ENCODE measurements at places on chromosomes 6 and 20.

GRCh38 chr20:40160097-40160550 lies 528.9 kb downstream of the MAFB start:
- peak; percentile 48 for DNase-seq

DNA sequence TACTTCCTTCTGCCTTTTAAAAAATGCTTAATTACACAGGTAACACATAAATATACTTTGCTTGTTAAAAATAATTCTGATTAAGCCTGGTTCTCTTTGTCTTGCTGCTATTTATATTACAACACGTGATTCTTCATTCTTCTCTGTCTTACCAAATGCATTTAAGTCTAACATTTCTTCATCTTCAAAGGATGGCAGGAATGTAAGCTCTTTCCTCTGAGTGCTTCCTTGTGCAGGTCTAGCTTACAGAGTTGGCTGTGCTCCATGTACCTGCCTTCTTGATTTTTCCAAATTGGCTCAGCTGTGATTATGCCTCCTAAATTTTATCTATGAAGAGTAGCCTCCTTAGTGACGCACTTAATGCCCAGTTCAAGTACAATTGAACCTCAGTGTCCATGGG lies 44.4 kb downstream of the RNF144B start:
- DNase-seq = no peak

DNA sequence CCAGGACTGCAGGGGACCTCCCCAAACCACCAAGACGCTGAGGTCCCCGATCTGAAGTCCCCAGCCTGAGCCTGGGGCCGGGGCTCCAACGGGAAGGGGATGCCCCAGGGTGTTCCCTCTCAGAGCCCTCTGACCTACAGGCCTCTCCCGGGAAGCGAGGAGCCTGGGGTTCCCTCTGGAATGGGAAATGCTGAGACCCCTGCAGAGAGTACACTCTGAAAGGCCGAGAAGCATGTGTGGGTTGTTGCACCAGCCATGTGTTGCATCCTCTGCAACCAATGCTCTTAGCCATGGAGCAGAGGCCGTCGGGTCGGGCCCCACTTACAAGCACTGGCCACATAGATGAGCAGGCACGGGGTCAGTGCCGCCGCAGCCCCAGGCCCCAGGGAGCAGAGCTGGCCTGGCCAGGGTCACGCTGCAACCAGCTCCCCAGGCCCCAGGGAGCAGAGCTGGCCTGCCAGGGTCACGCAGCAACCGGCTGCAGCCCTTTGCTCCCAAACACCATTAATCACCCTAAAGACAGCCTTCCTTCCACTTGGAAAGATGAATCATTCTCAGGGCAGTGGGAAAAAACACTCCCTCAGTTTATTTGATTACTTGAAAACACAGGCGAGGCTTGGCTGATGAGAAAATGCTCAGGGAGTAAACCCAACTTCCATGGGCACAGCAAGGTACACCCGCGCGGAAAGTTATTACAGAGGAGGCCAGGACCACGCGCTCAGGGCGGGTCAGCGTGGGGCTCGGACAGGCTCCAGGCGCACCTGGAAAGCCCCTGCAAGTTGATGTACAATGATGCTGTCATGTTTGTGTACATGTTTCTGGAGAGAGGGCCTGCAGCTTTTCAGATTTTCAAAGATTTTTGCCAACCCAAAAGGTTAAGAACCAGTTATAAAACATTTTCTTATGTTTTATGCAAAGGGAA lies 78.0 kb upstream of the AFDN start:
- DNase-seq = no peak

- no peak for DNase-seq
These were observed 22.4 kb downstream of the ELOVL2 start for GRCh38 chr6:11021714-11022113.

DNA sequence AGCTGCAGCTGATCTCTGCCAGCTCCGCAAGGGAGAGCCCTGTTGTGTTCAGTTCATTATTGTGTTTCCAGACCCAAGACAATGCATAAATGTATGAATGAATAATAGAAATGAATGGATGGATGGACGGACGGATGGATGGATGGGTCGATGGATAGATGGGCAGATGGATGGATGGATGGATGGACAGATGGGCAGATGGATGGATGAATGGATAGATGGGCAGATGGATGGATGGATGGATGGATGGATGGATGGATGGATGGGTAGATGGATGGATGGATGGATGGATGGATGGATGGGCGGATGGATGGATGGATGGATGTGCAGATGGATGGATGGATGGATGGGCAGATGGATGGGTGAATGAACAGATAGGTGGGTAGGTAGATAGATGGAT lies 16.7 kb upstream of the LSM14B start:
- no peak for DNase-seq

DNA sequence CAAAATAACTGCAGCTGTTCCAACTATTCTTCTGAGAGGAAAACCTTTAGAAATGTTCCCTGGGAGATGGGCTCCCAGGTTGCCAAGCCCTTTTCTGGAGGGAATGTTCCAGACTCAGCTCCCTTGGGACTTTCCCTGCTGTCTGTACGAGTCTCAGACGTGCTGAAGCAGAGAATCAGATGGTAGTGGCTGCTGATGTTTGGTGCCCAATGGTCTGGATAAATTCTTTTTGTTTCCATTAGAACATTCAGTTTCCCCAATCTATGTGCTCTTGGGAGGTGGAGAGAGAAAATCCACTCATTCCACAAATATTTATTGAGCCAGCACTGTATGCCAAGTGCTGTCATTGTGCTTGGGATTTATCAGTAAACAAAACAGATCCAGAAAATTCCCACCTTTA lies 40.0 kb downstream of the SNHG17 start:
- no peak for DNase-seq

DNA sequence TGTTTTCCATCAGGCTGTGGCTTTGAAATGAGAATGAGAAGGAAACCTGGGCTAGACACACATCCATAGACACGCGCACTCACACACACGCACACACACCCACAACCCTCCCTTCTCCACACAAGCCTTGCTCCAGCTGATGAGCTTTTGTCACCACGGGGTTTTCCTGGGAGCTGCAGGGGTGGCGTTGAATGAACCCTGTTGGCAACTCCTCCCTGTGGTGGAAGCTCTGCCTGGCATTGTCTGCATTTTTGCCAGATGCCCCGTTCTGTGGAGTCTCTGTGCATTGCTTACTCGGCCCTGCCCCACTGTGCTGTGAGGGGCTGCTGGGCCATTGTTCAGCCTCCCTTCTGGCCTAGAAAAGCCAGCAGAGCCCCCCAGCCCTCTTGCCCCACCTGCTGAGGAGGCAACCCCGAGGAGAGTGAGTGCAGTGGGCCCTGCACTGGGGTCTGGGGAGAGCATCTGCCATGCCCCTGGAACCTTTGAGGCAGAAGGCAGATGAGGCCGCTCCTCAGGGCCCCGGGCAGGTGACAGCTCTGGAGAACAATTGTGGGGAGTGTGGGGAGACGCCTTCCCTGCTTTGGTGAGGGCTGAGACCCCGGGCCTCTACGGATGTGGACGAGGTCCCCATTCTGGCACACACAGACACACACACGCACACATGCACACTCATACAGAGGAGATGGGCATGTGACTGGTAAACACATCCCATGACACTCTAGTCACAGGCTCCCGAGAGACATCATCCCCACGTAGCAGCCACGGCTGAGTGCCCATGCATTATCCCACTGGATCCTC lies 9.9 kb downstream of the ADIG start:
- DNase-seq = no peak

DNA sequence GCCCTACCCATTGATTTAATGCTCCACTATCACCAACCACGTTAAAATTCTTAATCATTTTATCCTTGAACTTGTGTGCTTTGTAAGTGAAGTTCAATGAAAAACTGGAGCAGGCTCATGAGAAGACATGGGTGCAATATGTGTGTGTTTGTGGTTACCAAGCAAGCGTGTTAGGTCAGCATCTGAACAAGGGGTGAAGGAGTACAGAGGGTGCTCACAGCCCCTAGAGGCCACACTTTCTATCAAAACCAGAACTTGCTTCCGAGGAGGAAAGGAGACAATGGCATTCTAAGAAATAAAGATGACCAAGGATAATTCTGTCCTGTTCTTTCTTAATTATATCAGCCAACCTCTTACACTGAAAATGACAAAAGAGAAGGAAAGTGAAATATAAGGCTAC lies 93.7 kb downstream of the NRSN1 start:
- DNase-seq = no peak

DNA sequence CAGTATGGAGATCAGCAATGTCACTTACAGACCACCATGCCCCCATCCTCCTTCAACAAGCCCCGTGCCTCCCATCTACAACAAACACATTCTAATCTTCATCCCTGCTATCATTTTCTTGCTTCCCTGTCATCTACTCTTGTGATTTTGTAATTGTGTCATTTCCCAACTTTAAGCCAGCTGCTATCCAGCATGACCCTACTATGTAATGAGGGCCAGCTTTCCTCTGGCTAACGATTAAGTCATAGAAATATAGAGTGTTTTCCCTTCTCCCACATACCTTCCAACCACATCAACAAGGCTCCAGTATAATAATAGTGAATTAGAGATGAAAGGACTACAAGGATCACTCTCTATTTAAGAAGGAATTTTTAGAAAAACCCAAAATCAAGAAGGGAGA lies 607.0 kb downstream of the TENT5A start:
- no peak for DNase-seq

DNA sequence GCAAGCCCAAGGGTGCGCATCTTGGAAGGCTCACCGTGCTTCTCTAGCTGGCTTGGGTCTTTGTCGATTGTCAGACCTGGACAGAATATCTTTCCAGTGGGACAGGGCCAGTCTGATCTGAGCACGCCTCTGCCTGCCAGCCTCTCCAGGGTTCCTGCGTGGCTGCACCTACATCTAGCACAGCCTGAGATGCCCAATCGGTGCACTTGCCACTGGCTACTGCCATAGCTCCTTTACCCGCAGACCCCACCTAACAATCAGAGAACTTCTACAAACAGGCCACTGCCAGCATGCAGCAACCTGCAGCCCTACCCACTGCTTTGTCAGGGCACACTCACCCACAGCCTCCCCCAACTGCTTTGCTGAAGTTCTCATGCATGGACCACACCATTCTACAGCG lies 56.7 kb upstream of the PHACTR3 start:
- no peak for DNase-seq

- DNase-seq = no peak
These were observed 131.1 kb downstream of the MYLK4 start for GRCh38 chr6:2619651-2620050.

GRCh38 chr20:34233687-34234086 lies 7.5 kb upstream of the ASIP start:
- no peak for DNase-seq

DNA sequence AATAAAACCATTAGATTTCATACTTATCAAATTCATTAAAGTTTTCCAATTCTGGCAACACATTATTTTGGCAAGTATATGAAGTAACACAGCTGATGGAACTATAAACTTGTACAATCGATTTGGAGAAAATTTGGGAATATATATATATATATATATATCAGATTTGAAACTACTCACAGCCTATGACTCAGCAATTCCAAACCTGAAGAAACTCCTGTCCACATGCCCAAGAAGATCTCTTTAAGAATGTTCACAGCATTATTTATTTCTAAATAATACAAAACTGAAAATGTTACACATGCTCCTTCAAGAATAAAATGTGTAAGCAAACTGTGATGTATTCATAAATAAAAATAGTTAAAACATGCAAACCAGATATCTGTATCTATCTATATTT lies 270.1 kb downstream of the TFAP2A start:
- no peak for DNase-seq

DNA sequence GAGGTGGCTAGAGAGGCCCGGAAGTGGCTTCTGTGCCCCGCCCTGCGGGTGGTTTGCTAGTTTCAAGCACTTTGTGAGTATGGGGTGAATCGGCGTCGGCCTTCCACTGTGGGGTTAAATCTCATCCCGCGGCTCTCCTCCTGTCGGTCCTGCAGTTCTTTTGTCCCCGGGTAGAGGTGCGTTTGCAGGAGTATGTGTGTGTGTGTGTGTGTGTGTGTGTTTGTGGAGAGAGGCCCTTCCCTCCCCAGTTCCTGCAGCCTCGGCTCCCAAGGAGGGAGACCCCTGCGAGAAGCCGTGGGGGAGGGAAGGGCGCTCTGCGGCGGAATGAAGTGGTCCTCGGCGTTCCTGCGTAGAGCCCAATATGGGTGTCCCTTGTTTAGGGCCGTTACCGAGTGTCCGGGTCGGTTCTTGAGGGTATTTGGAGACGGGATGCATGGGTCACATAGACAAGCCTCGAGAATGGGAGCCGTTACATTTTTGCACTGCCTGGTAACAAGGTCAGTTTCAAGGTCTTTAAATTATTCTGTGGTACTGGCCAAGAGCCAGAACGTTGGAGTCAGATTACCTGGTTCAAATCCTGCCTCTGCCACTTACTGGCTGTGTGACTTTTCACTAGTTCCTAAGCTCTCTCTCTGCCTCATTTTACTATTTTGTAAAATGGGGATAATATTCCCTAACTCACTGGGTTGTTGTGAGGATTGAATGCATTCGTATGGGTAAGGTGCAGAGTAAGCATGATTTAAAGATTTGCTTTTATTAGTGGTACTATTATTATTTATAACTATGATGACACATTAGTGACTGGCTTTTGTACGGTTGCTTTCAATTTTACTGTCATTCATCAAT lies at the start of gene ZKSCAN3:
TSS of gene ZKSCAN3 (plus strand) at position 56 of the 846 bp plus-strand sequence. CDS start 9,640 bp downstream, outside the sequence.
- peak; percentile 58 for DNase-seq

DNA sequence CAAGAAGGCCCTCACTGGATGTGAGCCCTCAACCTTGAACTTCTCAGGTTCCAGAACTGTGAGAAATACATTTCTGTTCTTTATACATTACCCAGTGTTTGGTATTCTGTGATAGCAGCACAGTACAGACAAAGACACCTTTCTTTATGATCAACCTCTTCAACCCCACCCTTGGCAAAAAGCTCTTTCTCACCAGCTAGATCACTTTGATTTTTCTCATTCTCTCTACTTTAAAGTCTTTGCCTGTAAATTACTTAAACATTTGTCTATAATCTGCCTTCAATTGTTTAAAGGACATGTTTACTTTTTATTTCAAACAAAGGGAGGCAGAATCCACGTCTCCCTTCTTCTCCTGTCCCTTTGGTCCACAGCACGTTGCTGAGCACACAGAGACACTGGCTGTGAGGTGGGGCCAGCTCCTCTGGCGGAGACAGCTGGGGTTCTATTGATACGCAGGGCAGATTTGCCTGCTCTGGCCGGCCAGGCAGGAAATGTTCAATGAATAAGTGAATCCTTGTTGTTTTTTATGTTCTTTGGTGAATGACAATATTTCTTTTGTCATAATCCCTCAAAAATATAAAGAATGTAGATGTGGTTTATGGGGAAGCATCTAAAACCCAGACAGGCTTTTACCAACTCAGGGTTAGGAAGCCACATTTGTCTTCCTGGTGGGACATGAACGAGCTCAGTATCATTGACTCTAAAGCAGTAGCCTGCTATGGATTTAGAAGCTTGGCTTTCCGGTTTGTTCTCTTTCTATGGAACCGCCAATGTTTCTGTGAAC lies 52.9 kb downstream of the NEDD9 start:
- DNase-seq = peak; percentile 86

- DNase-seq = no peak
These were observed 116.8 kb downstream of the RNASET2 start for GRCh38 chr6:166839569-166839968.

DNA sequence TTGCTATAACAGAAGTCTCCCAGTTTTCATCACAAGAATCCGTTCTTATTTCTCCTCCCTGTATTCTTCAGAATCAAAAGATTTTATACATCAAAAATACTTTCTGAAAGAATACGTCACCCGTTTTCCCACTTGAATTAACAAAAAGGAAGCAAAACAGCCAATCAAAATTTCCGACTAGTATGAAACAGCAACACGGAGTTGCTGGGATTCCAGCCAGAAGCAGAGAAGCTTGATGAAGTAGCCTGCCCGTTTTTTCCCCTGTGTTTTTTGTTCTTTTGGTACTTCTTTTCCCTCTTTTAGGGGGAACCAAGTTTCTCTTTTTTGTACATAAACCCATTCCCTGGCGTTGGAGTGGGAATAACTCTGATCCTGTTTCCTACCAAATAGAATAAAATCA lies 14.6 kb downstream of the TXLNB start:
- DNase-seq = no peak

GRCh38 chr20:7022597-7022996 lies 255.1 kb downstream of the BMP2 start:
- DNase-seq = no peak

All from foreskin melanocyte (primary cell).